Stimulated activated naive B cell treated with anti-CD40 and anti-IgM and Interleukin-4, amounts not matched to agents 10 μg/mL and 1 μg/mL and 100 μg/mL, for 72 hours (primary cell): ENCODE measurements at places on chromosomes 13 and 19.

DNA sequence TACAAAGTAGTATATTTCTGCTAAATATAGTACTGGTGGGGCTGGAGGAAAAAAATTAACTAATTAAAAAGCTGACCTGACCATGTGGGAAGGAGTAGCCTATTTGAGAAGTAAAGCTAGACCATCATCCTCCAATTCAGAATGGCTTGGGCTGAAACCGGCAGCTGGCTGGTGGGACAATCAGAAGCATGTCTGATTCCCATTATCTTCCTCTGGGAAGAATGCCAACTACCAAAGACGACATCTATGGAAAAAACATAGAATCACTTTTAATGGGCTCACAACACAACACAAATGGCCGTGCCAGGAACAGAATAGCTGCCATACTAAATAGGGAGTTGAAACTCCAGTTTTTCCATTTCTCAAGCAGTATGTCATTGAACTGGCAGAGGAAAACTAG, 120.4 kb upstream of the FREM2 start:
- no peak for DNase-seq

DNA sequence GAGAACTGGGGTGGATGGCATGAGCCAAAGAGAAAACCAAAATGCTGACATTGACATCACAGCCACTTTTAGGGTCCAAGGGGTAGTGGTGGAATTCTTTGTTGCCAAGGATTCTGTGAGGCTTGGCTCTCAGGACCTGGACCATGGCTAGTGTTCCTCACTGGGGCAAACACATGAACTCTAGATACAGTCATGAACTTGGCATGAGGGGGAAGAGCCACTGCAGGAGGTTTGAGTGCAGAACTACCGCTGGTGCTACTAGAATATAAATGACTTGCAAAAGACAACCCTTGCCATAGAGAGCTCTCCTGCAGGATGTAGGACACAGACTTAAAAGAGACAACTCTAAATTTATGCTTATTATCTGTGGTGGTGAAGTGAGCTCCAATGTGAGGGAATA, 29.8 kb upstream of the FRY start:
- DNase-seq, result no peak

GRCh38 chr13:110106726-110107125, 200.2 kb downstream of the COL4A1 start:
- DNase-seq, result no peak

DNA sequence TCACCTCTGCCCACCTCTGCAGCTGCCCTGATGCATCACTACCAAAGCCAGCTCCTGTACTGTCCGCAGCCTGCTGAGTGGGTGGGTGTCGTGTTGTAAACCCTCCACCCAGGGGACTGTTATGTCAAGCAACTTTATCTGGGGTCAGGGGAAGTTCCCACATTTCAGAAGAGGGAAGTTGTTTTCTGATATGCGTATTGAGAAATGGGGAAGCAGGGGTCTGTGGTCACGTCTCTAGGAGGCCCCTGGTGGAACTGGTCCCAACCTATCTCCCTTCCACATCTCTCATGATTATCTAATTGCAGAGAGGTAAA, 31.2 kb downstream of the CLEC17A start:
- DNase-seq, result peak; percentile 89

GRCh38 chr13:23660249-23660648, 90.0 kb downstream of the TNFRSF19 start:
- DNase-seq, result no peak
